ENCODE measurements at places on chromosomes 2 and 18. TPM values are rescaled to one million over a fixed set of nuclear protein-coding genes. Genes with fewer than 3 reads are reported as not detected.

DNA sequence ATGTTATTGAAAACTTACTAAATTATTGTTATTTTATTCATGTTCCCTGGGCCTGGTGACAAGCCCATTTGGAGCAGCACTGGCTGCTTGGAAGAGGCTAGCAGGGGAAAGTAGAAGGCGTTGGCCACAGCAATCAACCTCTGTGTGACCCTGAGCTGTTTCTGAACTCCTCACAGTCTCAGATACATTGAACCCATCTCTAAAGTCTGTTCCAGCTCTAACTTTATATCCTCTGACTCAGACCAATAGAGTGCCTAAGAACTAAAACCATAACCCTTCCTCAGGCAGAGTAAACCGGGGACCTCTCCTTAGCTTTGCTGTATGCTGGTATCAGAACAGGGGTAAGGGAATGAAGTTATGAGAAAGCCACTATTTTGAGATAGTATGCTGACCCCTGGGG is 96.4 kb upstream of the NOL4 start:
- DNase-seq, result no peak

GRCh38 chr2:186907897-186908296 is 58.9 kb upstream of the ZSWIM2 start:
- no peak for DNase-seq

DNA sequence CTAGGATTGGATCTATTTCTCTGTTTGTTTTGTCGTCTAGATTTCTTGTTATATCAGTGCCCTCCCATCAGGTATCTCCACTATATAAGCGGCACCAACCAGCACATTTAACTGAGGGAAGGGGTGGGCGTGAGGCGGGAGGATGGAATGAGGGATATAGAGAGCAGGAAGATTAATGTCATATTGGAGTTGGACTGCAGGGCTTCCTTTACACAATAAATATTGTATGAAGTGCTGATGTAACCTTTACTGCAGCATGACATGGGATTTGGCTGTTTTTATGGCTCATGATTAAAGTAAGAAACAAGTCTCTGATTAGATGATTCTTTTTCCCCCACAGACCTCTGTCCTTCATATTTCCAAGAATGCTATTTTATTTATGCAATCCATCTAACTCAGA is 54.8 kb downstream of the TMEM200C start:
- DNase-seq, result no peak

GRCh38 chr2:105431367-105432043 is 32.7 kb upstream of the FHL2 start:
- DNase-seq, result peak; percentile 35

GRCh38 chr2:38336621-38337020 is 40.5 kb downstream of the ATL2 start:
- no peak for DNase-seq

DNA sequence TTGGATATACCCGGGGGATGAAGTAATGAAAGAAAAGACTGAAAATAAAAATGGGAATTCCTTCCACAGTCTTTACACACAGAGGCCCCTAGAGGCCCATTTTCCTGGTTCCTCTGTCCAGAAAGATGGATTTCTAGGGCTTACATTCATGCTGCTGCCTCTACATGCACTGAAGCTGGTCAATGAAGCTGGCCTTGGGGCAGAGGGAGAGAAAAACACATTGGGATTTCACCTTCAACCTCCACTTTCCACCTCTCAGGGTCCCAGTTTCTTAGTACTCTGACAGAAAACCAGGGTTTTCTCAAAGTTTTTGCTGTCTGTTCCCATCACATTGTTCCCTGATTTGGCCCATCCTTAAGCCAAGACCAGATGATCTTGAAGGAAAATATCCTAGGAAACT is 154.6 kb upstream of the ZSWIM2 start:
- no peak for DNase-seq

GRCh38 chr2:228282376-228282775 is 100.9 kb upstream of the SPHKAP start:
- no peak for DNase-seq

GRCh38 chr2:120760446-120761135 is 24.9 kb downstream of the GLI2 start:
- DNase-seq, result peak; percentile 38

GRCh38 chr2:43274055-43274454 is 47.6 kb upstream of the ZFP36L2 start:
- peak; percentile 34 for DNase-seq

DNA sequence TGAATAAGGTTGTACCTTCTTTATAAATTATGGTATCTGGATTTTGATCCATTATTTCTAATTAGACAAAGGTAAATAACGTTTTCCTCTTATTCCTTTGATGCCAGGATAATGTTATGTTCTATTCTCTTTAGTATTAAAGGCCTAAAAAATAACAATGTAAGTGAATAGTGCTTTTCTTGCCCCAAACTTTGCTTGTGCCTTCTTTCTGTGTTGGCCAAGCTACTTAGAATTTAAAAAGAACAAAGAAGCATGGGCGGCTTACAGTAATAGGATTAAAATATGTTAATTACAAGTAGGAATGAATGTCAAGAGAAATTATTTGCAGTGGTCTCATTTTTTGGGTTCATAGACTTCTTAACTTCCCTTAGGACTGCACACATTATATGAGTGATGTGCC is 105.0 kb upstream of the FSIP2 start:
- no peak for DNase-seq

DNA sequence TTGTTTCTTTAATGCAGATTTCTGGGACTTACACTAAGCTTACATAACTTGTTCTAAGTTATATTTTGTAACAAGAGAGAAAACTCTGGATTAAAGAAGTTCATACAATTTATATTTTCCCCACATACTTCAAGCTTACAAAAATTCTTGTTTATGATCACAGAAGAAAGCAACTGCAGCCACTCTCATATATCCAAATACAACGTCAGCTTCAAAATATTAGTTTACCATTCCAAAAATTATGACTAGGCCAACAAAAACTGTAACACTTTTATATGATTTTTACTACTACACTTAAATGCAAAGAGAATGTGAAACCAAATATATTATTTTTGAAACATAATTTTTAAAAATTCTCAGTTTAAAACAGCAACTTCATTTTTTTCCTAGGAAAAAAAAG is 30.9 kb downstream of the LPIN2 start:
- DNase-seq, result no peak

DNA sequence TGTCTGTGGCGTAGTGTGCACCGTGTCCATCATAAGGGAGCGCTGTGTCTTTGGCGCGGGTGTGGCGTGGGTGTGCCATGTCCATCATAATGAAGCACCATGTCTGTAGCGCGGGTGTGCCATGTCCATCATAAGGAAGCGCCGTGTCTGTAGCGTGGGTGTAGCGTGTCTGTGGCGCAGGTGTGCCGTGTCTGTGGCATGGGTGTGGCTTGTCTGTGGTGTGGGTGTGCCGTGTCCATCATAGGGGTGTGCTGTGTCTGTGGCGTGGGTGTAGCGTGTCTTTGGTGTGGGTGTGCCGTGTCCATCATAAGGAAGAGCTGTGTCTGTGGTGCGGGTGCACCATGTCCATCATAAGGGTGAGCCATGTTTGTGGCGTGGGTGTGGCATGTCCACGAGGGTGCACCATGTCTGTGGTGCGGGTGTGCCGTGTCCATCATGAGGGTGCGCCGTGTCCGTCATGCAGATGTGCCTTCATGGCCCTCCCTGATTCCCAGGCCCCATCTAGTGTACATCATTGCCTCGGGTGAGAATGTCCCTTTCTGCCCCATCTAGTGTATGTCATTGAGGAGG is 275.0 kb downstream of the GBX2 start:
- DNase-seq, result no peak

DNA sequence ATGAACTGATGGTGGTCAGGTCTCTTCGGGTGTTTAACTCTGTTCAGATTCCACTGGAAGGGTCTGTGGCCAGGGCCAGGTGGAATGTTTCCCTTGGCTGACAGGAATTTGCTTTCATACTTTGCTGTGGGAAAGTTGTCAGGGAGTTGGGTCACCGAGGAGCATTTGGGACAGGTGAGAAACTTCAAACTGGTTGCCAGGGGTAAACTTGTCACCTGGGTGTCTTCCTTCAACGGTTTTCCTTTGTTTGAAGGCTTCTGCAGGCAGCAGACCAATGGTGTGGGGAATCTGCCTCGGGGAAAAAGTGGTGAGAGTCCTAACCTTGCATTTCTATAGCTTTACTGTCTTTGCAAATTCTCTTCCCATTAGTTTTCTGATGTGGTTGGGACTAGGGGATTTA is 92.2 kb downstream of the TGFA start:
- DNase-seq, result no peak

- DNase-seq, result no peak
Observed at GRCh38 chr18:59279722-59280121, 6.5 kb upstream of the RAX start.

GRCh38 chr2:179253226-179253625 is 11.4 kb downstream of the SESTD1 start:
- no peak for DNase-seq

DNA sequence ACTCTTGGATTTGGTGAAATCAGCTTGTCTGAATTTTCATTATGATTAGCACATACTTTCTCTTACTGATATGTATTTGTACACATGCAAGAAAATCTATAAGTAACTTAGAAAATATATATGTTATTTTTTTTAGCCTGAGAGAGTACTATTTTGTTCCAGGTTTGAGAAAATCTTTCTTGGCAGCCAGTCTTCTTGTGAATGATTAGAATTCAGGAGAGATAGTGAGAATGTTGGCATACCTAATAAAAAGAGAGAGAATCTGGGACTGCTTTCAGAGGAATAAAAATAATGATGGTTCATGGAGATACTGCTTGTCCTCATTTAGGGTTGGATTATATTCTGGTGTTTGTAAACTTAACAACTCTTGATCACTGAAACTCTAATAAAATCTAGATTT is 44.4 kb upstream of the RIT2 start:
- DNase-seq, result no peak

- DNase-seq, result no peak
Observed at GRCh38 chr2:105557021-105557920, 158.4 kb upstream of the FHL2 start.

DNA sequence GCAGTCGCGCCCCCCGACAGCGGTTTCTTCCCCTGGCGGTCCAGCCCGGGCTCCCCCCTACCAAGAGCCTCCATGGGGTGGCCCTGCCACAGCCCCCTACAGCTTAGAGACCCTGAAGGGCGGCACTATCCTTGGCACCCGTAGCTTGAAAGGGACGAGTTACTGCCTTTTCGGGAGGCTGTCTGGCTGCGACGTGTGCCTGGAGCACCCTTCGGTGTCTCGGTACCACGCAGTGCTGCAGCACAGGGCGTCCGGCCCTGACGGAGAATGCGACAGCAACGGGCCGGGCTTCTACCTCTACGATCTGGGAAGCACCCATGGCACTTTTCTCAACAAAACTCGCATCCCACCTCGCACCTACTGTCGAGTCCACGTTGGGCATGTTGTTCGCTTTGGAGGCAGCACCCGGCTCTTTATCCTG is 475 bp downstream of the SLC4A1AP start:
- no peak for DNase-seq

- no peak for DNase-seq
Observed at GRCh38 chr2:25085761-25086560, 44.1 kb downstream of the EFR3B start.

- DNase-seq, result no peak
Observed at GRCh38 chr2:233882353-233882752, 14.2 kb upstream of the MSL3B start.

- peak; percentile 12 for DNase-seq
Observed at GRCh38 chr2:210541290-210541902, 15.0 kb upstream of the CPS1 start.

DNA sequence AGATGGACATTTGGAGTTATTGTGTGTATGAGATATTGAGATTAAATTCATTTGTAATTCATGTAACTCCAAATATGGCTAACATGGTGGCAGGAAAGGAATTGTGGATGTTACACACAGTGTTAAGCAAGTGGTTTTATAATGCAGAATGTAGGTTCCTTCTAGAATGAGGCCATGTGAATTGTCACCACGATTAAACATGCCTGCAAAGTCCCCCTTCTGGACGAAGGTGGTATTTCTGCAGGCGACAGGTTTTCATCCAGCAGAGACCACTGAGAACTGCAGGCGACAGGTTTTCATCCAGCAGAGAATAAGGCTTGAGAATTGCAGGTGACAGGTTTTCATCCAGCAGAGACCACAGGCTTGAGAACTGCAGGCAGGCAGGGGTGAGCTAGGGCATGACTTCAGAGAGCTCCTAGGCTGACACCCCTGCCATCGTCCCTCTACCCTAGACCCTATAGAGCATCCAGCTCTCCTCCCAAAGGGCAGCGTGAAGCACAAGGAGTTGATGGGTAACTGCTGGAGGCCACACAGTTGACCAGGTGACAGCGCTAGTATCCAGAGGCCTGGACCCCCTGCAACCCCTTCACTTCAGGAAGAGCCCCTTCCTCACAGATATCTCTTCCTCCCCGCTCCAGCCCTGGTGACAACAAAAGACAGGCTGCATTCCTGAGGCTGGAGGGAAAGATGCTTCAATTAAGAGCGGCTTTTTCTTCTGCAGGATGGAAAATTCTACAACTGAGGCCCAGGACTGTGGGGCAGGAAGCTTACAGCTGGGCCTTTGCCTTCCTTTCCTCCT is 175.8 kb downstream of the LOXHD1 start:
- DNase-seq, result peak; percentile 52

DNA sequence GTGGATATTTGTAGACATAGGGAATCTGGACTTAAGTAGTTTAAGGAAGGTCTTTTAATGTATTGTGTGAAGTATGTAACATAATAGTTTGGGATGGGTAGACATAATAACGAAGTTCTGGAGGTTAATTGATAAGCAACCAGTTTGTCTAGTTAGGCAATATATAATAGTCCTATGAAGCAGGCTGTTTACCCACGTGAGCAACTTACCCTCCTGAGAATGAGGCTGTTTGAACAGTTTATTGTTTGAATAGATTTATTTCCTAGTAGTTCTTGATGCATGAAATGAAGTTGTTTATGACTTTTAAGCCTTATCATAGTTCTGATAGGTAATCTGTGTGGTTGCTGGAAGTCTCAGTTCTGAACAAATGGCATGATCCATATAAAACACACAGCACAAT is 361.5 kb downstream of the GALNT13 start:
- no peak for DNase-seq

GRCh38 chr2:20629181-20629580 is 21.7 kb downstream of the HS1BP3 start:
- DNase-seq, result no peak

- no peak for DNase-seq
Observed at GRCh38 chr2:75495862-75496261, 64.9 kb downstream of the EVA1A start.

The CHRNG gene
- total RNA-seq, result not detected

The MYO7B gene
- 0.18 TPM for total RNA-seq

The ABCB11 gene
- total RNA-seq, result not detected

The LTBP1 gene
- 326 TPM for total RNA-seq

The GCKR gene
- total RNA-seq, result under 0.01 TPM

The NDC80 gene
- 15.3 TPM for total RNA-seq

The PFN4 gene
- 0.28 TPM for total RNA-seq

The C2orf81 gene
- total RNA-seq, result under 0.01 TPM

The TRIB2 gene
- 12.7 TPM for total RNA-seq

The SLC40A1 gene
- total RNA-seq, result 5.0 TPM

The CBLN2 gene
- total RNA-seq, result not detected

The REEP1 gene
- under 0.01 TPM for total RNA-seq

The ERMN gene
- not detected for total RNA-seq

The FAM237A gene
- not detected for total RNA-seq

The VAMP5 gene
- 27.8 TPM for total RNA-seq
